ENCODE measurements at places on chromosomes 16 and 17. TPM values are rescaled to one million over a fixed set of nuclear protein-coding genes. Genes with fewer than 3 reads are reported as not detected.

Gene AXIN2
- 63.6 TPM for total RNA-seq

DNA sequence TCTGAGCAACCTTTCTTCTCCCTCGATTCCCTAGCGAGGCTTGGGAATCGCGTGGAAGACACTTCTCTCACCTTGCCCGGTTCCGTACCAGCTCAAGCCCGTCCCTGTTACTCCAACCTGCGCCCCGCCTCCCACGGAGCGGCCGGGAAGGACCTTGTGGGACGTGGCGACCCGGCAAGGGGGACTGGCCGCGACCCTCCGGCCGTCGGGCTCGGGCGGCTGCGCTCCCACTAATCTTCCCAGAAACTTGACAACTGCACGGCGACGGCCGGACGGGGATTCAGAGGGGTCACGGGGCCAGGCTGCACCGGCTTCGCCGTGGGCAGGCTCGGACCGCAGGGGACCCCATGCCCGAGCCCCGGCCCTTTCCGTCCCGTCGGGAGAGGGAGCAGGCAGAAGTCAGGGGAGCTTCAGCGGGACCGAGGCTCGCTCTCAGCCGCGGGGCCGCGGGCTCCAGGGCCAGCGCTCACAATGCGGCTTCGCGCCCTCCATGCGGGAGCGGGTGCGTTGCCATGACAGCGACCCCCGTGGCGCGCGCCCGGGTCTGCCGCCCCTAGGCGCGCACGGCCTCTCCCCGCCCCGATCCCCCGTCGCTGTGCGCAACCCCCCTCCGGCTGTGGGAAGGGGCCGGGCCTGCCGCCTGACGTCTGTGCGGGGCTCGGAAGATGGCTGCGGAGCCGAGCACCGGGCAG, at the start of gene SGSM2:
TSS of gene SGSM2 (plus strand) at position 650 of the 692 bp plus-strand sequence. CDS start 188 bp downstream, outside the sequence.
- DNase-seq: peak; percentile 86
- H3K4me1 ChIP-seq: peaks cover 18% of the 10 kb centered on the region
- peak within 1 kb of the TSS; percentile 84 for H3K4me3 ChIP-seq
- no peaks in the 10 kb centered on the region for H3K27me3 ChIP-seq

GRCh38 chr17:28907709-28908475, 5.0 kb upstream of the DHRS13 start:
- DNase-seq: no peak
- H3K27ac ChIP-seq: peak overlapping the region; percentile 45
- H3K4me3 ChIP-seq: no peak overlapping the region
- H3K36me3 ChIP-seq: peaks cover 75% of the 10 kb centered on the region

DNA sequence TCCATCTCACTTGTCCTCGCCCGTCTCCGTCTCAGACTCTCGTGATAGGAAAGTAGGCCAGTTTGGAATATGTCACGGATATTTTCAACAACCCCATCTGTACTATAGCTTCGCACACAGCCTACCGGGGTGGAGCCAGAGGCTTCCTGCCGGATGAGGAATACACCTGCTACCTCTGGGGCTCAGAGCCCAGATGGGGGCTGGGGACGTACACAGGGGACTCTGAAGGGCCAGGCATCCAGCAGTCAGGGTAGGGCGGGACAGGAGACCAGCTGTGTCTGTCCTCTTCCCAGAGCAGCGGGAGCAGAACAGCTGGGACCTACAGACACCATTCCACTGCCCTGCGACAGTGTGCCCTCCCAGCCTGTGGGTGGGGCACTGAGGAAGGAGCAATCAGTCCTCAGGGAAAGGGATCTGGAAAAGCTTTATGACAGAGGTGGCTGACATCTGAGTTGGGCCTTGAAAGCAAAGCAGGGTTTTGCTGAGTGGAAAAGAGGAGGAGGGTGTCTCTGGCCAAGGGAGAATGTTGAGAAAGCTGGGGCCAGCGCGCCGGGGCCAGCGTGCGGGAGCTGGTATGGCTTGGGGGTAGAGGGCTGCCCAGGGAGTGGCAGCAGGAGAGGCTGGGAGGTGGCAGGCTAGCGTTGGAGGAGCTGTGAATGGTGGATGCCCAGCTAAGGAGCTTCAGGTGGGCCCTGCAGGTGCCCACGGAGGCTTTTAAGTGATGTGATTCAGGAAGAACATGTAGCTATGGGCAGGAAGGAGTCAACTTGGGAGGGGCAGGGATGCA, 11.5 kb upstream of the SRCIN1 start:
- H3K27me3 ChIP-seq: peaks cover 7% of the 10 kb centered on the region
- H3K4me3 ChIP-seq: no peak overlapping the region
- no peak overlapping the region for H3K27ac ChIP-seq

DNA sequence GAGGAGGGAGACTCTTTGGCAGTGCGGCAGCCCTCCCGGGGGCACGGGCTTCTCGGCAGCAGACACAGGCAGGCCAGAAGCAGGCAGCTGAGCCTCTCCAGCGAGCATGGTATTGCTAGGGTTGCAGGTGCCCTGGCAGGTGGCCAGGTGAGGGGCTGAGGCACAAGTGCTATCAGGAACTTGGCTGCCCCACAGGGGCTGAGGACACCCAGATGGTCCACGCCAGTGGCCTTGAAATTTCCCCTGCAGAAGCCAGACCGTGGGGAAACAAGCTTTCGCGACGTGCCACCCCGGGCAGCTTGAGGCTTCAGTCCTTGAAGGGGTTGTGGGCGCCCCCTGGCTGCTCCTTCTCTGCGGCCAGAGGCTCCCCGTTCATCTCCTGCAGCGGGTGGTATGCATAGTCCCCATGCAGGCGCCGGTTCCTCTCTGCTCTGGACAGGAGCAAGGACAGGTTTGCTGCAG, 8.5 kb downstream of the NAGPA start:
- no peaks in the 10 kb centered on the region for H3K4me1 ChIP-seq
- no peaks in the 10 kb centered on the region for H3K27me3 ChIP-seq
- no peak overlapping the region for H3K4me3 ChIP-seq
- H3K36me3 ChIP-seq: no peaks in the 10 kb centered on the region

- H3K4me3 ChIP-seq: no peak overlapping the region
- no peaks in the 10 kb centered on the region for H3K27me3 ChIP-seq
- H3K4me1 ChIP-seq: no peaks in the 10 kb centered on the region
- H3K27ac ChIP-seq: no peak overlapping the region
- DNase-seq: no peak
These were observed 225.1 kb downstream of the ZNF423 start for GRCh38 chr16:49630783-49631182.

GRCh38 chr17:19433727-19434340, 22.8 kb downstream of the RNF112 start:
- H3K36me3 ChIP-seq: no peaks in the 10 kb centered on the region
- DNase-seq: no peak
- H3K27me3 ChIP-seq: no peaks in the 10 kb centered on the region

Data from upper lobe of right lung (tissue), 1 donor.